Stimulated activated CD8-positive, alpha-beta memory T cell treated with anti-CD3 and anti-CD28 coated beads, Interleukin-7, amount 100 ng/mL, for 1 hour (primary cell): ENCODE measurements at places on chromosomes 16 and 17.

DNA sequence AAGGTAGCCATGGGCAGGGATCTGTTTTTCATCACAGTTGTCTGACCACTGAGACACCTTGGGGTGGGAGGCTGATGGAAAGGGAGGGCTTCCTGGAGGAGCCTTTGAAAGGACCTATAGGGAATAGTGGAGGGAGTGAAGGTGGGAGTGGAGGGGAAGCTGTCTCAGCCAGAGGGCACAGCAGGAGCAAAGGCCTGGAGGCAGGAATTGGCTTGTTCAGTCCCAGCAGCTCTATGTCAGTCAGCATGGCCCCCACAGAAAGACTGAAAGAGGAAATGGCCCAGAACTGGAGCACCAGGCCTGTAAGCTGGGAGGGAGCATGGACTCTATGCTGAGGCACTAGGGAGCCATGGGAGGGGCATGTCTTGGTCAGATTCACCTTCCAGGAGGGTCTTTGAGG, 12.8 kb upstream of the CBFB start:
- no peak for DNase-seq

DNA sequence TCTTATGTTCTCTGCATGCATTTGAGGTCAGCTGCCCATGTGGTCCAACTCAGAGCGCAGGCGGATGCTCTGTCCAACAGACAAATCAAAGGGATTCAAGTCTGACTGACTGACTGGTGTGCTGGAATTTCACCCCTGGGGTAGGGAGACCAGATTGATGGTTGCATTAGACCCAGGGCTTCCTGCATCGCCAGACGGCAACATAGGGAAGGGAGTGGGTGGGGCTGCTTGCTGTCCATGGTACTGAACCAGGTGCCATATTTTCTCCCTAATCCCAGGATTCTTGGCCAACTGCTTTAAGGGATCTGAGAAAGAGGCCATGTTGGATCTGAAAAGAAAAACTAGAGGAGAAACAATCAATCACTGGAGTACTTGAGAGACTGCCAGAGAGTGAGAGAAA, 332.0 kb downstream of the XYLT1 start:
- no peak for DNase-seq

- no peak for DNase-seq
Measured at GRCh38 chr16:15866451-15866850, 9.6 kb upstream of the MYH11 start.

DNA sequence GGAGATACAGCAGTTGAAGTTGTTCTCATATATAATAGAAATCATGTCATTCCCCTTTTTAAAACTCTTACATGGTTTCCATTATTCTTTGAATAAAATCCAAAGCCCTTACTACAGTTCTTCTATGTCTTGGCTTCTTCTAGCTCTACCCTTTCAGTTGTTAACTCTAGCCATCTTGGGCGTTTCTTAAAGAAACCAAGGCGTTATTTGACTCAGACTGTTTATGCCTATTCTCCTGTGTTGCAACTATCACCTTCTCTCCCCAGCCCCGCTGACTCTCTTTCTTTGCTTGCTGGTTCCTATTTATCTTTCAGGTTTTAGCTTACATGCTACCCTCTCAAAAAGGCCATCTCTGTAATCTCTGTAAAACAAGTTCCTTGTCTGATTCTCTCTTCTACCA, 32.7 kb downstream of the NFATC3 start:
- no peak for DNase-seq

DNA sequence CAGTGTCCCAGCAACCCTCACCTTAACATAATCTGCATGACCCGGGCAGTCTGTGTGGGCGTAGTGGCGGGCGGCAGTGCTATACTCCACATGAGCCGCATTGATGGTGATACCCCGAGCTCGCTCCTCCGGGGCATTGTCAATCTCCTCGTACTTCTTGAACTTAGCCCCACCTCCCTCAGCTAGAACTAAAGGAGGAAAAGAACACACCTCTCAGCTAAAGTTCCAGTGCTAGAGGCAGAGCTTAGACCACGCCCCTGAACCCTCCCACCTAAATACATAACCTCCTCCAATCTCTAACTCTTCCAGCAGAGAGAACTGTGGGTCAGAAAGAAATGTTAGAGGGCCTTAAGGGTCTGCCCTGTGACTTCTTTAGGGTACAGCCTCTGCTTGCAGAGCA, 855 bp downstream of the TUFM start:
- no peak for DNase-seq

DNA sequence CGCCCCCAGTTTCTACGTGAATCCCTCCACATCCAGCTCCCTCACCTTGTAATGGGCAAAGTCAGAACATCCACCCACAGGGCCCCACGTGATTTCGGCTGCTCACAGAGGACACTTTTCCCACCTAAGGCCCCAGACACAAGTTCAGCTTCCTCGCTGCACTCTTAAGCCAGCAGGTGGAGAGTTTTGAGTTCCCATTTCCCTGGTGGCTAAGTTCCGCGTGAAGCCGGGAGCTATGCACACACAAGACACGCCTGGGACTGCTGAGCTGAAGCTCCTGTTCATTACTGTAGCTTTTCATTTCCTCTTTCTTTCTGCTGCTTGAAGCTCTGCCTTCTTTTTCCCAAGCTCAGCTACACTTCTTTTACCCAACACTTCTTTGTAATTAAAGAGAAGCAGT, 273.8 kb downstream of the NPIPA8 start:
- no peak for DNase-seq

DNA sequence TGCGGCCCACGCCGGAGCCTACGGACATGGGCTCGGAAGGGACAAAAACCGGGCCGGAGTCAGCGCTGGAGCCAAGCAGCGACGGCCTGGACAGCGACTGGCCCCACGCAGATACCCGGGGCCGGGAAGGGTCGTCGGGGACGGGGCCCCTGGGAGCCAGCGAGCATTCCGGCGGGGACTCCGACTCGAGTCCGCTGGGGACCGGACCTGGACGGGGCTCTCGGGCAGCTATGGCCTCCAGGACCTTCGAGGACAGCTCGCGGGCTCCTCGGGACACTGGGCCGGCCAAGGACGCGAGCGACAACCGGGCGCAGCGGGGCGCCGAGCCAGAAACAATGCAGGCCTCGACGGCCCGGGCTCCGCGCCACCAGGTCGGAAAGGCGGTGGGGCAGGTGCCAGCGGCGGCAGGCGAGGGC, 1.0 kb downstream of the MYO15B start:
- DNase-seq, result no peak
